Activated naive CD4-positive, alpha-beta T cell treated with anti-CD3 and anti-CD28 coated beads, Interleukin-2, amount 10 ng/mL, durations not matched to agents 7 days and 5 days (primary cell): ENCODE measurements at places on chromosomes 4 and X.

DNA sequence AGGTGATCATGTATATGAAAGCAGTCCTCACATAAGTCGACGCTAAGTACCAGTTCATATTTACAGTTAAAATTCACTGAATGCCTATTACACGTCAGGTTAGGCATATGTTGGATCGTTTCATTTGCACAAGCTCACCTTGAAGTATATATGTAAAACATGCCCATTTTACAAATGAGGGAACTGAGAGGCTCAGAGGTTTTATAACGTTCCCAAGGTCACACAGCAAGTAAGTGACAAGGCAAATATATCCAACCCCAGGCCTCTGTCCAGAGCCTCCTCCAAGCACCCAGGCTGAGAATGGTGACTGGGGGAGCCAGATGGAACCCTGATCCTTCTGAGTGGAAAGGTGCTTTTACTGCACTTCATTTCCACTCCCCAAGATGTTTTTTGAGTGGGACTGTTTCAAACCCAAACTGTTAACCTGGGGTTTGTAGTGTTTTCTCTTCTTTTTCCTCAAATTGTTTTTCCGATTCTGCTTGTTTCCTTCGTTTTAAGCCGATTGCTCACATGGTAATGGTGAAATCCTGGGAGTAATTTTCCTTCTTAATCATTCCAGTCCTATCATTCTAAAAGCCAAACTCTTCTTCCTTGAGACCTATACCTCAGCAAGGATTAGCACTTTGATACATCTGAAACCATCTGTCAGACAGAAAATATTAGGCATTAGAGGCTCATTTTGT, 791 bp downstream of the SMIM20 start:
- DNase-seq, result no peak

GRCh38 chrX:23478561-23478960, 143.9 kb downstream of the PTCHD1 start:
- no peak for DNase-seq

DNA sequence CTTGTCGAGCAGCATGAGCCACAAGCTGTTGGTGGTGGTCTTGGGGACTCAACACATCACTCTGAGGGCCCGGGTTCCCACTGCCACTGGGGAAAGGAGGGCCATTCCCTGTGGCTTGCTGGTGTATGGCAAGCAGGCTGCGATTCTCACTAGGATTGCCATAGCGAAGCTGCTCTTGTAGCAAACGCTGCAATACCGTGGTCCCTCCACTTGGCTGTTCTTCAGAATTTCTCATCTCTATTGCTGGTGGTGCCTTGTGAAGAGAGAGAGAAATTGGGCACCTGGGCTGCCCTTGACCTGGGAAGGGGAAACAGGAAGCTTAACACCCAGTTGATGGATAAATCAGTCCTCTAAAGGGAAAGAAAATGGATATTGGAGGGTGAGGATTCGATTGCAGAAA, 17.7 kb downstream of the AMOT start:
- DNase-seq, result no peak

DNA sequence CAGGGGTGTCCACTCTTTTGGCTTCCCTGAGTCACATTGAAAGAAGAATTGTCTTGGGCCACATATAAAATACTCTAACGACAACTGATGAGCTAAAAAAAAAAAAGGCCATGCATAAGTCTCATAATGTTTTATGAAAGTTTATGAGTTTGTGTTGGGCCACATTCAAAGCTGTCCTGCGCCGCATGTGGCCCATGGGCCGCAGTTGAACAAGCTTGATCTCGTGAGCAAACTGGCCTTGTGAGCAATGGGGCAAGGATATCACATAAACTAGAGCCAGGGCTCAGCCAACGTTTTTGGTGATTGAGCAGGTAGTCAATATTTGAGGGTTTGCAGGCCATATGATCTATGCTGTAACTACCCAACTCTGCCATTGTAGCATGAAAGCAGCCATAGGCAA, 44.6 kb upstream of the PHKA2 start:
- DNase-seq, result no peak

DNA sequence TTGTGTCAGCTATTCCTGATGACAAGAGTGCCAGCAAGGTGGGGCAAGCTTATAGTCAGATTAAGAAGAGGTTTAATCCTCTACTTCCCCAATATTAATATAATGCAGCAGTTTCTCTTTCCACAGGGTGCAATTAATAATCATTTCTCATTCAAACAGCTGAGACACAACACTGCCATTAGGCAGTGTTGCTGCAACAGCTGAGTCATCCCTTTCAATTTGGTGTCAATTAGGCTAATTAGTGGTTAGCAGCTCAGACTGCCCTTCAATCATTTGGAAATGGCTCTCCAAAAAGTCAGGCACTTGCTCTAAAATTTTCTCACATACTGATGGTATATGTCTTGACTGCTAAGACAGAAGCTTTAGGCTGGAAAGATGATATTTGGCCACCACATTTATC, 265.7 kb upstream of the FAM241A start:
- DNase-seq, result no peak

- DNase-seq, result no peak
Observed at GRCh38 chr4:159141193-159141592, 38.3 kb downstream of the RAPGEF2 start.
